ENCODE measurements at places on chromosomes 5 and 9.
A peak's percentile ranks its signal among the peaks of the same experiment; 100 is the strongest.

GRCh38 chr5:40385544-40385943, 294.2 kb upstream of the PTGER4 start:
- no peak for ATAC-seq

DNA sequence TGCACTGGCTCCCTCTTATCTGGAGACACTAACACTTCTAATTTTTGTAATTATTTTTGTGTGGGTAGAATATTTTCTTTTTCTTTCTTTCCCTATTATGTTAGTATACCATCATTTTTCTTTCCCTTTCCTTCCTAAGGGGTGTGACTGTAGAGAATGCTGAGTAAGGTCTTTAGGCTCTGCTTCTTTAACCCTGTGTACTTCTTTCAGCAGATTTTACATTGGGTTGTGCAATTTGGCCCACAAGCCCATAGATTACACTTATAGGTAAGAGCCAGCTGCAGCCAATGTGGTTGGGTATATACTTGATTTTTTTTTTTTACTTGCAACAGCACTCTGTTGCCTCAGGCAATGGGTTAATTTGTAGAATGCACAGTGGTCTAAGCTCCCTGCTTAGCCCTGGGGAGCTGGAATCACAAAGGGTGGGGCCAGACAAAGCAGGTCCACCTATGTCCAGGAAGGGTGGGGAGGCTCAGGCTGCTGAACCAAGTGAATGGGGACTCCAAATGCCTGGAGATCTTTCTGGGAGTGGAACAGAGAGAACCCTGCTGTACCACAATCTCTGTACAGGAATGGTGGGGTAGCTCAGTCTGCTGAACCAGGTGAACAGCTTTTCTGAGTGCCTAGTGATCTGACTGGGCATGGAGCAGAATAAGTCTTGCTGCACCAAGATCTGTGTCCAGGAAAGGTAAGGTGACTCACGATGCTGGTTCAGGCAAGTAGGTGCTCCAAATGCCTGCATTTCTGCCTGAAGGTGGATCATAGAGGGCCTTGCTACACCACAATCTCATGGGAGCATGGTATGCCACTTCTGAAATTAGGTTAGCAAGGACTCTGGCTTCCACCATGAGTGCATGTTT, 64.9 kb downstream of the SLC25A46 start:
- ATAC-seq = no peak

DNA sequence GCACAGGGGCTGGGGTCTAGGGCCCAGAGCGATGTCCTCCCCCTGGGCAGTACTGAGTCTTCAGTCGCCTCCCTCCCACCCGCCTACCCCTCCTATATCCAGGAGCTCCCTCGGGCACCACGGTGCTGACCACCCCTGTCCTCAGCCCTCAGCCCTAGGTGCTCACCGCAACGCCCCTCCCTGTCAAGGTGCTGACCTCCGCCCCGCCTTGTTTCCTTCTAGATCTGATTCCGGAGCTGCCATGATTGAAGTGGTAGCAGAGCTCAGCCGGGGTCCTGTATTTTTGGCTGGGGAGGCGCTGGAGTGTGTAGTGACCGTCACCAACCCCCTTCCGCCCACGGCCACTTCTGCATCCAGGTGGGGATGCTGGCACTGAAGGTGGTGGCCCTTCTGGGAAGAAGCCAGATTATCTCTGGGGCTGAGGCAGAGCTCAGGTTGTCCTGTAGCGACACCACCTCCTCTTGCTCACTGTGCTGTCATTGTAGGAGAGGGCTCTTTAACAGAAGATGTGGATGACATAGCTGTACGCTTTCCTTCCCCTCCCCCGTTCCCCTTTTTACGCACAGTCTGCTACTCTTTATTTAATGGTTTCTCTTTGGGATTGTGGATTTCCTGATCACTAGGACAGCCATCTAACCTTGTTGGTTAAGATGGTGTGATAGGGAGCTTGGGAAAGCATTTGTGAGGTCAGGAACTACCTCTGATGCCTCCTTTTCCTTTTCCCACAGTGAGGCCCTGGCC, 598 bp downstream of the RGP1 start:
- peak; percentile 69 for ATAC-seq

GRCh38 chr9:87445646-87446045, 52.0 kb upstream of the DAPK1 start:
- peak; percentile 72 for ATAC-seq

GRCh38 chr5:58016358-58016757, 443.5 kb downstream of the PLK2 start:
- ATAC-seq = no peak

DNA sequence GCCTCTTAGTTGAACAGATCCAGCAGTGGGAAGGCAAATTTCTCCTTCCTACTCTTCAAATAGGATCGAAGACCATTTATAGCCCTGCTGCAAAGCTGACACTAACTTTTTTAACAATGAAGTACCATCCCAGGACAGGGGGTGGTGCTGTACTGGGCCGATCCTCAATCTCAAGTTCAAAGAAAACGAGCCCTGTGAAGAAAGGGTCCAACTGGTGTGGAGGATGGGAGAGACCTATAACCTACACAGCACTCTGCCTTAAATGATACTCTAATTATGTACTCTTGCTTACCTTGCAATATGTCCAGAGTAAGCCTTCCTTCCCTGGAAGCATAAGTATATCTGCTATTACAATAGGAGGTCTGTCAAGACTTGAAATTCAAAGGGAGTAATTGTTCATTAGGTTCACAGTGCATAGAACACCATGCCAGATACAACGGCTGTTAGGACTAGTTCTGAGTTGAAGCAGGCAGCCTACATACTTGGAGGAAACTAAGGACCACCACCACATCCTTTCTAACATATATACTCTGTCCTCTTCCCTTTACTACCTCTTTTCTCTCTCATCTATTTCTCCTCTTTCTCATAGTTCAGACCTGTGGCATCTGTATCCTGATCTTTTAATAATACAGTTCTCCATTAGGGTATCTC, 6.2 kb downstream of the ETF1 start:
- ATAC-seq = no peak

DNA sequence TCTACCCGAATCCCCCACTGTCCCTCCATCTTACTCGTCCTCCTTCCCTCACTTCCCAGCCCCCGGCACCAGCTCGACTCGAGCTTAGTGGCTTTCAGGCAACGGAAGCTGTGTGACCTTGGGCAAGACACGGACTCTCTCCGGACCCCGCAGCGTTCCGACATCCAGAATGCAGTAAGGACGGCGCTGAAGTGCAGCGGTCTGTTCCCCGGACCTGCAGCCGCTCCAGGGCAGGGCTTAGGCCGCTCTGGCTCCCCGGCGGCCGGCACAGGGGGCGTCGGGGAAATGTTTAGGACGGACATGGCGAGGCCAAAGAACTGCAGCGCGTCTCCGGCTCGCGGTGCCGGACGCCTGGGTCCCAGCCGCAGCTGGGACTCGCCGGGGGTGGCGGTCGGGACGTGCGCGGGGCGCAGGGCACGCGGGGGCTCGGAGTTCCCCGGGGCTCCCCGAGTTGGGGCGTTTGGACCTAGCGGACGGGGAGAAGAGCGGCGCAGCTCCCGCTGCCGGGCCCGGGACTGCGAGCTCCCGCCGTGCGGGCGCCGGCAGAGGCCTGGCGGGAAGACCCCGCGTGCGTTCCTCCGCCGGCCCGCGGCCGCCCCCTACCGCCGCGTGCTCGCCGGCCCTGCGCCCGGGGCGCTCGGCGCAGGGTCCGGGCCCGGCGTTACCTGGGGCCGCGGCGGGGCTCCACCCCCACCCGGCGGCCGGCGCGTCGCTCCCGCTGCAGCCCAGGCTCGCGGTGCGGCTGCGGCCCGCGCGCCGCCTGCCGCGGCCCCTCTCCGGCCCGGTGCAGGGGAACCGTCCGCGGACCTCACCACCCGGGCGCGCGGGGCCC, 5.6 kb upstream of the RNF44 start:
- ATAC-seq = peak; percentile 79

DNA sequence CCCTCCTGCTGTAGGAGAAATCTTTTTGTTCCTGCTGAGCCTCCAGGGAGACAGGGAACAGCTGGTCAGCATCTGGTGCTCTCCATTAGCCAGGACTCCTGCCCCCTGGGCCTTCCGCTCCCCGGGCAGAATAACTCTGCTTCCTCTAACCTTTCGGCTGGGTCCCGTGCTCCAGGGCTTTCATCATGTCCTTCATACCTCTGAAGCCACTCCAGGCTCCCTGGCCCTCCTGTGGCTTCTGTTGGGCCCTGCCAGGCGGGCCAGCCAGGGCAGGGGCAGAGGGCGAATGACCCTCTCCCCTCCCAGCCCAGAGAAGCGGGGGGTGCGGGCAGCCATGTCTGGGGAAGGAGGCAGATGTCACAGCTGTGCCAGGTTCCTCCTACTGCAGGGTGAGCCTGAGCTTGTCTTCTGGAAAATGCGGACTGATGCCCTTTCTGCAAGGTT, 81.7 kb upstream of the LMX1B start:
- no peak for ATAC-seq

DNA sequence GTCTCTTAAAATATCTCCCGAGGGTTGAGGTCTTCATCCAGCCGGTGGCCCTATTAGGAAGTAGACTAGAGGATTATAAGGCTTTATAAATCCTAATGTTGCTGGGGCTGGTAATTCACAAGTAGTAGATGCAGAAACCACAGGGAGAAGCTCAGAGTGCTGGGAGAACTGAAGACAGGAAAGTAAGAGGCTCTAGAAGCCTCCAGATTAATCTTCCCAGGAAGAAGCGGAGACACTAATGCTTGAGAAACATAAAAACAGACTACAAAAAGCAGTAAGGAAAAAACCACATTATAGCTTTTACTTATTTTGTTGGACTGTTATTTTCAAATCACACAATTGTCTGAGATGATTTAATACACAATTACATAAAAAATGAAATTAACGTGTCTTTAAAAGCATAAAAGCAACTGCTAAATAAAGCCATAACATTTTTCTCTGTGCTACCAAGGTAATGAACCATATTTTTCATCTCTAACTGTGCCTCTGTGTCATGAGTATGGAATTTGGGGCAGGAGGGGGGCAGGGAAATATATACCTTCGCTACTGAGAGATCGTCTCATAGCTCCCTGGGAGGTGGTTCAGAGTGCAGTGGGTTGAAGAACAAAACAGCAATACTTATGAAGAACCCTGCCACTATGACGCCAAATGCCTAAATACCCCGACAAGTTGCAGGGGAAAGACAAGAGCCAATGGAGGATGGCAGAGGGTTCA, 806.2 kb upstream of the WWC1 start:
- ATAC-seq = no peak

- no peak for ATAC-seq
These were observed 8.2 kb downstream of the HEXB start for GRCh38 chr5:74693191-74693590.

DNA sequence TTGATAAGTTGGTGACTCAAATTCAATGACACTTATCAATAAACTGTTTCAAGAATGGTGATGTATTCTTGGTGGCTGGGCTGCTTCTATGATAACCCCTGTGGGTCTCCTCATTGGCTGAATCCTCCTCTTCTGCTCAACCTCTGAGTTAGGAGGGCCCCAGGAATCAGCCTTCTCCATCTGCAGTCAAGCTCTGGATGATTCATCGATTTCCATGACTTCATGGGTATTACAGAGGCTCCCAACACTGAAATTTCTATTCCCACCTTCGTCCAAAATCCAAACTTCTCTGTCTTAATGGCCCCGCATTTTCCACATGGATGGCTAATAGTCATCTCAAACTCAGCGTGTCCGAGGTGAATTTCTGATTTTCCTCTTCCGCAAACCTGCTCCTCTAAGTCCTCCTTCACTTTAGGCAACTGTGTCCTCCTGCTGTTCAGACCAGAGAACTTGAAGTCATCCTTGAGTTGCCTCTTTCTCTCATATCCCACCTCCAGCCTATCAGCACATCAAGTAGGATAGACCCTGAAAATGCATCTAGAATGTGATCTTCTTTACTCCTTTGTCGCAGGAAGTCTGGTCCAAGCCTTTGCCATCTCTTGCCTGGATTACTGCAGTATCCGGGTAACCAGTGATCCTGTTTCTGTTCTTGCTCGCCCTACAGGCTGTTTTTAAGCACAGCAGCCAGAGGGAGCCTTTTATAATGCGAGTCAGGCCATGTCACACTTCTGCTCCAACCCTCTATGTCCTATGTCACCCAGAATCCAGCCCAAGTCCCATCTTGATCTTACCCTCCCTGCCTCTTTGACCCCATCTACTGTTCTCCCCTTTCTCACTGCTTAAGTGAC, 41.4 kb upstream of the IL7R start:
- no peak for ATAC-seq

- ATAC-seq = no peak
These were observed 79.1 kb upstream of the LMX1B start for GRCh38 chr9:126534431-126535186.

DNA sequence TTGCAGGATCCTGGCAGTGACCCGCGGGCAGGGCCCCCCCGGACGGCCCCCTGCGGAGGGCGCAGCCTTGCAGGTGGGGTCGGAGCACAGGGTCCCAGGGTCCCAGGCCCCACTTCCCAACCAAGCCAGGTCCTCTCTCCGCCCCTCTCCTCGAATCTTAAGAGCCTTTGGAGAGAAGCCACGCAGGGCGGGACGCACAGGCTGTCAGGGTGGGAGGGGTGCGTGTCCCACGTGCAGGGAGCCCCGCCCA, 18.4 kb upstream of the EGFL7 start:
- ATAC-seq = no peak

GRCh38 chr9:71704796-71705195, 63.5 kb downstream of the CEMIP2 start:
- no peak for ATAC-seq

- ATAC-seq = no peak
These were observed 274.6 kb downstream of the TMEM38B start for GRCh38 chr9:105968811-105969466.

DNA sequence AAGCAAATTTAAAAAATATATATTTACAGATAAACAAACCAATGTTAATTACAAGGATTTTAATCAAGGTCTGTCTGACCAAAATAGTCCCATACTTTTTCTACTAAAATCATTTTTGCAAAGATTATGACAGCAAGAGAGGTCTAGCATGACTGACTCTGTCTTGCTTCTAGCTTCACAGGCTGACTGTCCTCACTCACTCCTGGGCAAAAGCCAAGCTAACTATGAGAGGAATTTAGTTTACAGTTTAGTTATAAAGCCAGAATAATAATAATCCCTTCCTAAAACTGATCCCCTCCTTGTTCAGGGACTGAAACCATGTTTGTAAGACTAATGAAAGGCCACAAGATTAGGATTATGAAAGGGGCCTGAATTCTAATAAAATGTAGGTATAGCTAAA, 45.5 kb upstream of the HMGCS1 start:
- no peak for ATAC-seq

DNA sequence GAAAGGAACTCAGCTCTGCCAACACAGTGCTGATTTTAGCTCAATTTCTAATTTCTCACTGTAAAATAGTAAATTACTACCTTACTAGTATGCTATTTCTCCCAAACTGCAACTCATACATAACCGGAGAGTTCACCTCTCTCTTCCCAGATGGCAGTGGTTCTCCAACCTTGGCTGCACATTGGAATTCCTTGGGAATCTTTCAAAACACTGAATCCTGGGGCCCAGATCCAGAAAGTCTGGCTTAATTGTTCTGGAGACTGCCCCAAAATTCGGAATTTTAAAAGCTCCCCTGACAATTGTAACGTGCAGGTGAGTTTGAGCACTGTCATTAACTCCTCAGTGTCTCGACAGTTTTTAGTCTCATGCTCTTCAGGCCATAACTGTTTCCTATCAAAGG, 100.3 kb downstream of the SLC1A3 start:
- no peak for ATAC-seq
